Stimulated activated CD4-positive, alpha-beta T cell treated with anti-CD3 and anti-CD28 coated beads, Interleukin-4, amount 100 ng/mL, for 48 hours (primary cell): ENCODE measurements at places on chromosomes 7 and 10.

DNA sequence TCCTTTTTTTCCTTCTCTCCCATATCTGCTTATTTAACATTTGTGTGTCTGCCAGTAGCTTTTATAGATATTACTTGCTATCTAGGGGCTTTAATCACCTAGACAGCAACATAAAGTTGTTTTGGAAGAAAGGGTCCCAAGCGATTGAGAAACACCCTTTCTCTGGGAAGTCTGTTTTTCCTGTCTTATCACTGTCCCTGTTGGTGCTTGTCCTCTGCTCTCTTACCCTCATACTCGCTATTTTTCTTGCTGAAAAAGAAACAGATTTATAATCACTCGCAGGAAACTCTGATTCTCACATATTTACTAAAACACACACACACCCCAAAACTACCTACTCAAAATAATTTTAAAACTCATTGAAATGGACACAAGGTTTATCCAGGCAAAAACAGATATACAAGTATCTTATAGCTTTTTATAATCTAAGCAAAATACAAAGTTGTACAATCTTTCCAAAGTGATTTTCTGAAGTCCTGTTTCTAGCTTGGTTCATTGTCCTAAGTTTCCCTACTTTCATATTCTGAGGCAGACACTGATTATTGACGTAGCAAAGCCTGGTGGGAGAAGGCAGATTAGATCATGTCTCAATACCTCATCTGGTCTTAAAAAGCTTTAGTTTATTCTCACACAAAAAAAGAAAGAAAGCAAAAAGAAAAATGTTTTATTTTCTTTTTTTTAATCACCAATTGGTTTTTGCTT, 157.3 kb downstream of the CACNA2D1 start:
- DNase-seq, result no peak

GRCh38 chr7:134527979-134528371, 608 bp downstream of the AKR1B10 start:
- no peak for DNase-seq

DNA sequence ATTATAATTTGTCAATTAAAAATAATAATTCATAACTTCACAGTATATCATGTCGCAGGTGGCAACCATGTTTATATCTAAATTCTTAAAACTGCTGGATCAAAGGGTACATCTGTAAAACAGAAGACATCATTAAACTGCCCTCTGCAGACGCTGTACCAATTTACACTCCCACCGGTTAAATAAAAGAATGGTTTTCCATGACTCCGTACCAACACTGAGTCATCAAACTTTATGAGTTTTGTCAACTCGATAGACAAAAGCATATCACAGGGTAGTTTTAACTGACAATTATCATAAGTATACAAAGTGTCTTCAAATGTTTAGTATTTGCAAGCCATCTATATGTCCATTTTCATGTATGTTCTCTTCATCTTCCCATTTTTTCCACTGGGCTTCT, 5.7 kb upstream of the GSTK1 start:
- no peak for DNase-seq

- DNase-seq, result no peak
Measured at GRCh38 chr10:28793482-28793881, 116.2 kb downstream of the BAMBI start.

- DNase-seq, result no peak
Measured at GRCh38 chr7:68865351-68866199, 732.7 kb upstream of the AUTS2 start.

GRCh38 chr7:2157473-2158279, 75.1 kb downstream of the MAD1L1 start:
- no peak for DNase-seq

GRCh38 chr7:64541438-64542359, 21.2 kb downstream of the ZNF680 start:
- DNase-seq, result no peak

- no peak for DNase-seq
Measured at GRCh38 chr7:107167483-107168232, 1.1 kb upstream of the HBP1 start.

DNA sequence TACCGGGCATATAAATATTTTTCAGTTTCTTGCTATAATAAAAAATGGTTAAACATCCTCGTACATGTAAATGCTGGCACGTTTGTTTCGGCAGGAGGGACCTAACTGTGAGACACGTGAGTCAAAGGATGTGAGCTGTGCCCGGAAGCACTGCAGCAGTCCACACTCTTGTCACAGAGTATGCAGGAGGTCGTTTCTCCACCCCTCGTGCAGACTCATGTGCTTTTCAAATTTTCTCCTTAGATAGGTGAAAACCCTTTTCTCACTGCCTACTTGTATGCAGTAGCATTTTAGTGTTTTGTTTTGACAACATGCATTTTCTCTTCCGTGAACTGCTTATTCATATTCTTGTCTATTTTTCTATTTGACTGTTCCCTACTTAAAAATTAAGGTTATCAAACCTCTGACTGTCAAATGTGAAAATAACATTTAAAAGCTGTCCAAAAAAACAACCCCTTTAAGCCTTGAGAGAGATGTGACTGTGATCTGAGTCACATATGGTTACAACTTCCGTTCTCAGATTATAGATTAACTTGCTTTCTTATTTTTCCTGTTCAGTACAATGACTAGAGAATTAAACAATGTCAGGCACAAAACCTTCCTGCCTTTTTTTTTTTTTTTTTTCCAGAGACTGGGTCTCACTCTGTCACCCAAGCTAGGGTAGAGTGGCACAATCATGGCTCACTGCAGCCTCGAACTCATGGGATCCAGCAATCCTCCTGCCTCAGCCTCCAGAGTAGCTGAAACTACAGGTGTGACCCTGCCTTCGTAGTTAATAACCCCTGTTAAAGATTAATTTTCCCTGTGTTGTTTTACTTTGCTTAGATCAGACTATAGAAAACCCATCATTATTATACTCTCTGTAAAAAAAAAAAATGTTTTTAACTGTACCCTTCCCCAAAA, 45.1 kb downstream of the DPY19L1 start:
- peak; percentile 34 for DNase-seq

GRCh38 chr10:72353965-72354355, 759 bp downstream of the DNAJB12 start:
- no peak for DNase-seq

GRCh38 chr7:103821092-103821491, 168.4 kb downstream of the RELN start:
- DNase-seq, result no peak

- DNase-seq, result no peak
Measured at GRCh38 chr7:94391726-94392392, 2.8 kb upstream of the COL1A2 start.

DNA sequence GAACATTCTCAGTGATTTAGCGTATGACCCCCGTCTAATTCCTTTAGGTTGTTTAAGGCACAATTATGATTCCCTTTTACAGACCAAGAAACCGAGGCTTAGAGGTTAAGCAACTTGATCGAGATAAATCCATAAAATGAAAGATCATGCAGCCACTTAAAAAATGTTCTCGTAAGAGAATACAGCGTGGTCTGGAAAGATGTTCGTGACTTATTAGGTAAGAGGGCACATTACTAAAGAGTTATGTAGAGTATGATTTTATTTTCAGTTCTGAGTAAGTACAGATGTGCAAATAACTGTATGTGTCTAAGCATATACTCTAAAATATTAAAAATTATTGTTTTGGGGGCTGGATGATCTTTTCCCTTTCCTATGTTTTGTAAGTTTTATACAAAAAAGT, 575.1 kb downstream of the PARD3 start:
- no peak for DNase-seq

DNA sequence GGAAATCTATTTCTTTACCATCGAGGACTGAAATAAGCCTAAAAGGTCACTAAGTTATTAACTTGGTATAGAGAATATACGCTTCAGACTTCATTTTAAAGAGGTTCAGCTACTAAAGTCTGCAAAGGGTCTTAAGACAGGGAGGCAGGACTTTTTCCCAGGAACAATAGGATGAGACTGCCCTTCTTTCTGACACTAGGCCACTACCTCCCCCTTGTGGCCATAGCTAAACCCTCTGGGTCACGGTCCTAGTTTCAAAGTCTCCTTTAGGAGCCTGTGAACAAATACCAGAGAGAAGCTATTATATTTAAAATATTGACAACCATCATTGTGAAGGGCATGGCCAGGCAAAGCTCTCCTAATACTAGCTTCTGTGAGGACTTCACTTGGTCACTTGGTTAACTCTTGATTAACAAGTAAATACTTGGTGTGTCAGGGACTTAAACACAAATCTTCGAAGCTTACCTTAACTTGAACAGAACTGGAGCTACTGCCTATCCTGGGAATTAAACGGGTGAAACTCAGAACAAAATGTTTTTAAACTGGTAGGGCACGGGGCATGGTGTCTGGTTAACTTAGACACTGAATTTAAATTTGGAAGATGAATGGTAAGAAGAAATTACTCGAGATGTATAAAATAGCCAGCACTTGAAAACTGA, 75.6 kb downstream of the CCDC6 start:
- peak; percentile 7 for DNase-seq

DNA sequence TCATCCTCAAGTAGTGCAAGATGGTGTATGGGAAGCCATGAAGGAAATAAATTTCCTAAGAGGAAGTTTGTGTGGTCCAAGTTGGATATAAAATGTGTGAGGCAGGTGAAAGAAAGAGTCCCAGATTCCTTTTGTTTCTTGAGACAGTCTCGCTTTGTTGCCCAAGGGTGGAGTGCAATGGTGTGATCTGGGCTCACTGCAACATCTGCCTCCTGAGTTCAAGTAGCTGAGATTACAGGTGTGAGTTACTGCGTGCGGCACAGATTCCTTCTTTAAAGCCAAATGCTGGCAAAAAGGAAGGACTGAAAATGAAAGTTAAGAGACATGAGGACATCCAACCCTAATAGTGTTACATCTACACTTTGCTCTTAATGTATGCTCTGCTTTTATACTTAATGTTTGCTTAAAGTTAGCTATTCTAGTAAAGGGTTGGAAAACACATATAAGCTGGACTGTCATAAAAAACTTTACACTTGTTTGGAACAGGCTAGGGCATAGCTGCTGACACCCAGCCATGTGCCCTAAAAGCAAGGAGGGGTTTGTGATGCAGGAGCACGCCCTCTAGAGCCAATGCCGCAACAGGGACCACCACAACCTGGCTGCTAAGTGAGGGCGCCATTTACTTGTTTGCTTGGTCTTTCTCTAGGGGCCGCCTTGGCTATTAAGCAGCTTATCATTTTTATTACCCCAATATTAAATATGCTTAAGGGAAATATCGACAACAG, 34.5 kb downstream of the CLEC2L start:
- DNase-seq, result no peak

GRCh38 chr10:48495282-48496045, 109.4 kb downstream of the ARHGAP22 start:
- DNase-seq, result no peak

GRCh38 chr10:32055478-32056135, 618 bp downstream of the KIF5B start:
- peak; percentile 38 for DNase-seq

- no peak for DNase-seq
Measured at GRCh38 chr7:135114622-135115021, 33.2 kb upstream of the TMEM140 start.

DNA sequence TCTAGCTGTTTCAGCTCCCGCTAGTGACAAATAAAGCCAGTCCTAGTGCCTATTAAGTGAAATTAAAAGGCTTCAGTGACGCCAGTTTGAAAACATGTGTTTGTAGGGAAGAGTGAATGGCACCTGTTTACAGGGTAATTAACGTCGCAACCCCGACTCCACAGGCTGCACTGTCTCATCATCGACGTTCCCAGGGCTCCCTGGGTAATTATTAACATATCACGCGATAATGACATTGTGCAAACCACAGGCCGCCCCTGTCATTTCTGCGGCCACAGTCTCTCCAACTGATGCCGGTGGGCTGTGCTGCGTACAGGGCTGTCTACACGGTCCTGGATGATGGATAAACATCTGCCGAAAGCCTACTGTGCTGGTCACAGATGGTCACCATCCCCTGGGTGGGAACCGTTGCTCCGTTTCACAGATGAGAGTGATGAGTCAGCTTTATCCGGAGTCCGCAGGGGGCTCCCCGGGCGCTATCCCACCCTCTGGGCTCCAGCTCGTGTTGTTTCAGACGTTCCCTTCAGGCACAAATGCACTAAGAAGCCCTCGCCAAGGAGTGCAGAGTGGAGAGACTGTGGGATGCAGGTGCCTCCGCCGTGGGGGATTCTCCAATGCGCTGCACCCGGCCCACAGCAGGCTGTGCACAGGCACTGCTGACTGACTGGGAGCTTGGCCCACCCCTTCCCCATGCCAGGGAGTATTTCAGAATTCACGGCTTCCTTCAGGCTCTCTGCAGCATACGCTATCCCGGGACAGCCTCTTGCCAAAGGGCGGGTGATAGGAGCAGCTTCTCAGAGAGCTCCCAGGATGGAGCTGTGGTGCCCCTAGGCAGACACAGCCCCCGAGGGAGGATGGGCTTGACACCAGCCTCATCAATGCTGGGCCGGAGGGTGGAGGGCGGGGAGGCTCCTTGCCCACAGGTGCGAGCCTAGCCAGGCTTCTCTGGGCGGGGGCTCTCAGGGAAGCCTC, 491.8 kb upstream of the FOXK1 start:
- DNase-seq, result no peak

DNA sequence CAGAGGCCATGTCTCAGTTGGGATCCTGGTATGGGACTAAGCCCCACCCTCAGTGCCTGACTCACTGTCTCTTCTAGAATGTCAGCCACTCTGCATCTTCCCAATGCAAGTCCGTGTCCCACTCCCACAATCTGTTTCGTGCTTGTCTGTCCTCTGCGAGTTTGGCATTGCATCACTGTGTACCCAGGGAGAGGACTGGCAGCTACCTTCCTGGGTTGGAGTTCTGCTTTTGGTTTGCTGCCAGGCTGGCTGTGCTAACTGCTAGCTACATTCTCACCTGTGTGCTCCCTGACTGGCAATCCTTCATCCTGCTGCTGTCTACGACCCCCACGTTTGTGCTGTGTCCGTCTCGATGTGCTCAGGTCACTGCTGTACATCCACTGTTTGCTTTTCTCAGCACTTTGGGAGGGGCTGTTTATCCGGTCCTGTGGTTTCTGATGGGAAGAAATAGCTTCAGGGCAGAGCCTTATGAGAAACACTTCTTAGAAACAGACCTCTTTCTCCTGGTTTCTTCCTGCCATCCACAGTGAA, 56.0 kb upstream of the GLI3 start:
- no peak for DNase-seq

GRCh38 chr10:96586419-96587263, at the start of gene TM9SF3:
TM9SF3 (minus strand) TSS chr10:96587012; CDS start chr10:96586835, 177 bp downstream.
- DNase-seq, result peak; percentile 88

GRCh38 chr10:49610458-49611165, 502 bp downstream of the SLC18A3 start:
- DNase-seq, result no peak

DNA sequence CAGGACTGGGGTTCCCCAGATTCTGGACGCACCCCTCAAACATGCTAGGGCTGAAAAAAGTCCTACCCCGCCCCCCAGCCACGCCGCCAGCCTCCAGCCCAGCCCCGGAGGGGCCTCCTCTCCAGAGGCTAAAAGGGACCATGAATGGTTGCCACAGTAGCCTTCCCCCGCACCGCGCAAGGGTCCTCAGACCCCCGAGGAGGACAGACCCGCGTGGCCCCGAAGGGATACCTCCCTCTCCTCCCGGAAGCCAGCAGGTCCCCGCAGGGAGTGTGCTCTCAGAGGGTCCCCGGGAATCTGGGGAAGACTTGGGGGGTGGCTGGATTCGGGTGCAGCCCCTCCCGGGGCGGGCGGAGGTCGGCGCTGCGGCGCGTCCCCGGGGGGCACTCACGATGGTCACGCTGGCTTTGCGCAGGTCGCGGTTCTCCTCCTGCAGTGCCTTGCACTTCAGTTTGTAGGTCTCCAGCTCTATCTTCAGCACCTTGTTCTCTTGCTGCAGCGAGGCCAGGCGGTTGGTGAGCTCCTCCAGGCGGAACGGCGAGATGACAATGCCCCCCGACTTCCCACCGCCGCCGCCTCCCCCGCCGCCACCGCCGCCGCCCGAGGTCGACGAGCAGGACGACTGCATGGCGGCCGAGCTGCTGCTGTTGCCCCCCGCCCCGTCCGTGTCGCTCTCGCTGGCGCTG, 482 bp downstream of the CCDC6 start:
- peak; percentile 15 for DNase-seq
